ENCODE measurements at places on chromosomes 1 and 21.

GRCh38 chr1:201019321-201019977 is 4.1 kb downstream of the KIF21B start:
- no peak for DNase-seq

- DNase-seq: no peak
These were observed 95.7 kb upstream of the VANGL1 start for GRCh38 chr1:115545791-115546733.

- DNase-seq: no peak
These were observed 46.4 kb upstream of the S1PR1 start for GRCh38 chr1:101190441-101190840.

- no peak for DNase-seq
These were observed 5.5 kb upstream of the TGFBR3 start for GRCh38 chr1:91891454-91891853.

DNA sequence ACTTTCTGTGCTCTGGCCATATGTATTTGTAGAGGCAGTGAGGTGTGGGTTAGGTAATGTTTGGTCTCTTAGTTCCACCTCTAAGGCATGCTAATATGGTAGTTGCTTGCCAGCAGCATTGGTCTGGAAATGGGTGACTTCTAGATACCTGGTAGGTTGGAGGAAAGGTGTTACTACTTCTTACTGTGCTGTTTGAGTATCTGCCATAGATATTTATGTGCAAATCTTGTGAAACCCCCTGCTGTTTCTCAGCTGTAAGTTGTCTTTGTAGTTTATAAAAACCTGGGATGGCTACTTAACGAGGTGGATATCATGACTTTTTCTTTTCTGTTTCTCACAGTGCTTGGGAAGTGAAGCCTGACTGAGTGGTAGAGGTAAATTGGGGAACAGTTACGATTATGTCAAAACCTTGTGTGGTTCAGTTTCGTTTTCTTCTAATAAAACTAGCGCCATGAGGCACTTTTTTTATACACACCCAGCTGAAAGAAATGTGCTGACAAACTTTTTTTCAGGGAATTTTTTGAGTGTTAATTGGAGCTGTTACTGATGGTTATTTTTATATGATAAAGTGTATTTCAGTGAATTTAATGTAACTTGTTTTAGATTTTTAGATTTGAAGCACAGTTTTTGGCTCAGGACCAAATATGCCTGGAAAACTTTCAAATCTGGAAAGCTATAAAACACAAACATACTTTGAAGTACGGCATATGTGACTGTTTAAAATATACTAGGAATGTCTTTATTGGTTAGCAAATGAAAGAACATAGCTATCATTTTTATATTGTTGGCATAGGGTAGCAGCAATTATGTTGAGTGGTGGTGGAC is 42.1 kb downstream of the CAMSAP2 start:
- DNase-seq: no peak

DNA sequence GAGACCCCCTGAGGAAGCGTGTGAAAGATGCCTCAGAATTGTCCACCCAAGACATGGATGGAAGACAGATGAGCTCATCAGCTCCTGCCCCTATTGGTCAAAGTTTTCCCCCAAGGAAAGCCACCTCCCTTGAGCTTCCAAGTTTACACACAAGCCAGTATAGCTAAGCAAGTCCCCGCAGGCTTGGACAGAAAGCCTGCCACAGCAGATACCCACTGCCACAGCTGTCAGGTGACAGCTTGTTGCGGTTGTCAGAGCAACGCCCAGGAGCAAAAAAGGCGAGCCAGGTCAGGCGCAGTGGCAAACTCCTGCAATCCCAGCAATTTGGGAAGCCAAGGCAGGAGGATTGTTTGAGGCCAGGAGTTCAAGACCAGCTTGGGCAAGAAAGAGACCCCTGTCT is 60.9 kb upstream of the IFNAR2 start:
- DNase-seq: no peak

- no peak for DNase-seq
These were observed 7.1 kb downstream of the TCP10L start for GRCh38 chr21:32578107-32578691.

DNA sequence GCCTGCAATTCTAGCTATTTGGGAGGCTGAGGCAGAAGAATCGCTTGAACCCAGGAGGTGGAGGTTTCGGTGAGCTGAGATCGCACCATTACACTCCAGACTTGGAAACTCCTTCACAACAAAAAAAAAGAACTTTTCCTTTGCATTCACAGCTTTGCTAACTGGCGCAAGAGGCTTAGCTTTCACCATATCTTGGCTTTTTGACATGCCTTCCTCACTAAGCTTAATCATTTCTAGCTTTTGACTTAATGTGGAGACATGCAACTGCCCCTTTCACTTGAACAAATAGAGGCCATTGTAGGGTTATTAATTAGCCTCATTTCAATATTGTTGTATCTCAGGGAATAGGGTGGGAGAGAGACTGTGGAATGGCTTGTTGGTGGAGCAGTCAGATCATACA is 8.7 kb downstream of the KPNA6 start:
- no peak for DNase-seq

DNA sequence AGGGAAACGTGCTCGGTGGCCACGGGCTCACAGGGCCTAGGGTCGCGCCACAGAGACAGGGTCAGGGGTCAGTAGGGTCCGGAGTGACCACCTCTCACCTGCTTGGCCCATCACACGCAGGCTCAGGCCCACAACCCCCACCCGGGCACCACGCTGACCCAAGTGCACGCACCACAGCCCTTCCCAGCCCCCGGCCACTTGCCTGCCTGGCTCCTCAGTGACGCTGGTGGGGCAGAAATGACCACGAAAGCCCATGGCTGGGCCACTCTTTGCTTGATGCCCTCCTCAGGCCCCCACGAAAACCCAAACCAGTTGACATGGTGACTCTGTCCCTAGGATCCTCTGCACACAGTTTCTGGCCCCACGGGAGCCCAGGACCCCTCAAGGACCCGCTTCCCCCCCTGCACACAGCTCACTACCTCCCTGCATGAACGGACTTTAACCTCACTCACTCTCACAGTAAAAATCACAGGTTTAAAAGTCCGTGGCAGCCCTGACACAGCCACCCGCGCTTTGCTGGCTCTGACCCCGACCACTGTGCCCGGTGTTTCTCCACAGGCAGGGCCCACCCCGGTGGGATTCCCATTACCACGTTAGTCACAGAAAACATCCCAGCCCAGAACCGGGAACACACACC is 20.7 kb downstream of the NADK start:
- no peak for DNase-seq

DNA sequence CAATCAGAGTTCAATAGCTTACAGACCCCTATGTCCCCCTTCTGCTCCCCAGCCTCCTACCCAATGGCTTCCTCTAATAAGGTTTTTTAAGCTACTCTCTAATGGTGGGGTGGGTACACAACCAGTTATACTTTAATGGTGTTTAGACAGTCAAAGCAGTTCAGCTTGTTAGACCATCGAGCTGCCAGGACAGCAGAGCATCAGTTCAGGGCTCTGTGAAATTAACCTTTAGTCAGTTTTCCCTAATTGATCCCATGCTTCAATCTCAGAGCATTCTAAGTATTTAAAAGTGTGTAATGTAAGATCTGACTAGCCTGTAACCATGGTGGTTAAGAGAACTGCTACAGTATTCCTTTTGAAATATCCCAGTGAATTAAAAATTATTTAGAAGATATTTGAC is 107.2 kb upstream of the ZNF644 start:
- no peak for DNase-seq

DNA sequence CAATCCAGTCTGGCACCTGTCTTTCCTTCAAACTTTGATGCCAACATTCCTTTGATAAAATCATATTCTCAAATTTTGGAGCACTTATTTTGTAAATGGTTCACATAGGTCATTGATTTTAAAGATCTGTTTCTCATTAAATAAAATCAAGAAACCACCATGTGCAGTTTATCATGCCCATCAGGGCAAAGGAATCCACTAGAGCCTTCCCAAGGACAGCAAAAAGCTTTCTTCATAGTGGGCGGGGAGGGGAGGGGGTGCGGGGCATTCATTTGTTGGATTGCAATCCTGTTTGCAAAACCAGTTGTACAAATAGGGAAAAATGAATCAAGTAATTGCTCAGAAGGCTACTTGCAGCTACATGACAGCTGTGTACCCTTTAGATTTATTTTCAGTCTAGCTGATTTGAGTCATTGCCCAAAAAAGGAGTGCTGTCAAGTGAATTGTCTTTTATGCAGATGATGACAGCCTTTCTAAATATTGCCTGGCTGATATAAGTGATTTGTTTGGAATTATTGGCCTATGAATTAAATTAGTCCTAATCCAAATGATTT is 23.0 kb downstream of the LRRC8B start:
- DNase-seq: no peak

GRCh38 chr1:201643835-201644104 is 104.8 kb downstream of the NAV1 start:
- DNase-seq: no peak

- no peak for DNase-seq
These were observed 860 bp downstream of the TMEM63A start for GRCh38 chr1:225881081-225881958.

- no peak for DNase-seq
These were observed 51.3 kb upstream of the GFI1 start for GRCh38 chr1:92538048-92538412.

GRCh38 chr1:186574926-186575325 is 105.3 kb downstream of the PTGS2 start:
- DNase-seq: no peak

DNA sequence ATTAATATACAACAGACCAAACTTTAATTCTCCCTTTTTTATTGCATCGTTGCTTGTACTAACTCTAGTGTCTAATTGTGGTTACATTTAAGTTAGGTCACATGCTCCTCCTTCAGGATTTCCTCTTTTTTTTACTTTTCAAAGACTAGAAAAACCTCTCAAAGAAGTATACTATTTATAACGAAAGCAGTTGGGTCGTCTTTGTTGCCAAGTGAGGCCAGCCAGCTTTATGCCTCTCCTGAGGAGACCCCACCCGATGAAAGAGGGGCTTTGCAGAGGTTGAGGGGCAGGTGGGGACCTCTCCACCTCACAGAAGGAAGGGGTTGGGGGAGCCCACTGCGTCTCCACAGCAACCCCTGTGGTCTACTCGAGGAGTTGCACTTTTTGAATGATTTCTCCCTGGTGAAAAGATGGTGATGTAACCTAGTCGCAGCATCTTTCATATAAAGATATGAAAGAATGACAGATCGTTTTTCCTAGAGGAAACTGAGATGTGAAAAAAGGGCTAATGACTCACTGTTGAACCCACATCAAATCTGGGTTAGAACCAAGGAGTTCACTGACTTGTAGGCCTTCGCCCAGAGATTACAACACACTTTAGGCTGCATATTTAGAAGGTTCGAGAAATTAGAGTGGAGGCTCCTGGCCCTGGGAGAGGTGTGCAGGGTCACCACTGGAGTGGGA is 6.4 kb downstream of the TGFB2 start:
- DNase-seq: no peak

DNA sequence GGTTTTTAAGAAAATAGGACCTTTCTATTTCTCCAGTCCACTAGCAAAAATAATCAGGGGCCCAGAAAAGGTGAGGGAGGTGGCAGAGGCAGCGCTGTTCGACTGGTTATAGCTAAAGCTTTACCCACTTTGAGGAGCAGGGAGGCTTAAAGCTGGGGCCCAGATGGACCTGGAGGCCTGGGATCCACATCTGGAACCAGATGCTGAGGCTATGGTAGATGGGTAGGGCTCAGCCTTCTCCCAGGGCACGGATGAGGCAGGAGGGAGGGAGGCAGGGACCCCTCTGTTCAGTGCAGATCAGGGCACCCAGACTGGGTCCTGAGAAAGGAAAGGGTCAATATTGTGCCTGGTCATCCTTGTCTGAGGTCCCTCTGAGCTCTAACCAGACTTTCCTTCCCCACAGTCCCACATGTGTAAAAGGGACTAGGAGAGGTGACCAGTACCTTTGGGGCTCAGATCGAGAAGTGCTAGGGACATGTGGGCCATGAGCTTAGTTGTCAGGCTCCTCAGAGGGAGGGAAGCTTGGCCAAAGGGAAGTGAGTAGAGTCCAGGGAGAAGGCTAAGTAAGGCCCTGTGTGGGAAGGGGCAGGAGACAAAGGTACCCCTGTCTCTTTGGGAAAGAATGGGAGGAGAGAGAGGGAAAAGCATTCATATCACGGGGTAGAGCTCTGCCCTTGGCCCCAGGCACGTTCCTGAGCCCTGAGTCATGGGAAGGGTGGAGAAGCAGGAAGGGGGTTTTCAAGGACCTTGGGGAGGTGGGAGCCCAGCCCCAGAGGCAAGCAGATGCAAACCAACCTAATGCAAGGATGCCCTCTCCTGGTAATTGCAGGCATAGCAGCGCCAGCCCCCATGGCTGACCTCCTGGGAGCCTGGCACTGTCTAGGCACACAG is 15.4 kb downstream of the LMNA start:
- DNase-seq: no peak

- no peak for DNase-seq
These were observed 130.8 kb downstream of the PCBP3 start for GRCh38 chr21:45774291-45774690.

GRCh38 chr1:22174446-22175220 is 31.7 kb upstream of the WNT4 start:
- DNase-seq: no peak

- no peak for DNase-seq
These were observed 12.3 kb upstream of the HSD11B1 start for GRCh38 chr1:209692296-209692695.

All from cortex of kidney (tissue), 1 donor.